ENCODE measurements at places on chromosomes 7 and 10. TPM values are rescaled to one million over a fixed set of nuclear protein-coding genes. Genes with fewer than 3 reads are reported as not detected.

DNA sequence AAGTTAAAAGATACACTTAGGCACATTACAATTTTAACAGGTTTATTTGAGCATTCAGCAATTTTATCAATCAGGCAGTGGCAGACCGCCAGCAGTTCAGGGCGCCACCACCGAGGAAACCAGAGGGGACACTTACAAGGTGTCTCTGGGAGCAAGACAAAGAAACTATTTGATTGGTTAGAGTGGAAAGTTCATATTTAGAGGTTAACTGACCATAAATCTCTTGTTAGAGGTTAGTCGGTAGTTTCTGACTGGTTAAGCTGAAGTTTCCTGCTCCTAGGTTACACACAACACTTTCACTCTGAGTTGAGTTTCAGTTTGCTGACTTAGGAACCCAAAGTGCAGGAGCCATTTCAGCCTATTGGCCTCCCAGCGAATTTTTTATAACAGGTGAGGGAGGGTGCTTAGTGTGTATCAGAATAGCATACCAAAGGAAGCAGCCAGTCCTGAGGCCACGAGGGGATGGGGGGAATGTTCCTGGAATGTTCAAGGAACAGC, 10.8 kb upstream of the PVRIG start:
- DNase-seq, result no peak

DNA sequence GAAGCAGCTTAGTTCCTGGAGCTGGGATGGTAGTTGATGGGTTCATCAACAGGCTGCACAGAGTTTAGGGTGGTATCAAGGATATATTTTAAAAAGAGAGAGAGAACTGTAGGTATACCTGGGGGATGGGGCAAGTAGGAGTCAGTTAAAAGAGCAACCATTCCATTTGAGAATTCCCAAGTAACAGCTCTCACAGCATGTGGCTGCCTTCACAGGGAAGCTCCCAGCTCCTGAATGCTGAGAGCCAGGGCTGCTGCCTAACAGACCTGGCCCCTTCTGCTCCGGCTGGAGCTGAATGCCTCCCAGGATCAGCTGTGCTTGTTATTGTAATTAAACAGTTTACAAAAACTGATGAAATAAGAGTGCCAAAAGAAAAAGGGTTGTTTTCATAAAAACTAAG, 58.8 kb upstream of the GPR26 start:
- DNase-seq, result no peak

DNA sequence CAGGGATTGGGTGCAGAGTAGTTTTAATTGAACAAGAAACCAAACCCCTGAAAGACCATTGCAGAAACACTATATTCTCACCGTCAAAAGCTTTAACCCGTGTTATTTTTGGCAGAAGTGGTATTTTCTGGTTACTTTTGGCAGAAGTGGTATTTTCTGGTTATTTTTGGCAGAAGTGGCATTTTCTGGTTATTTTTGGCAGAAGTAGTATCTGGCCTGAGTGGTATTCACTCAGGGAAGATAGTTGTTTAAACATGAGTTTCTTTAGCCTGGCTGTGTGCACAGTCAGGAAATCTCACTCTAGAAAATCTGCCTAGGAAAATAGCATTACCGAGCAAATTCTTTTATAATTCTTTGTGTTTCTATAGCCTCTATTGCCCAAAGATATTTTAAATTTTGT, 322.7 kb downstream of the GFRA1 start:
- DNase-seq, result no peak

DNA sequence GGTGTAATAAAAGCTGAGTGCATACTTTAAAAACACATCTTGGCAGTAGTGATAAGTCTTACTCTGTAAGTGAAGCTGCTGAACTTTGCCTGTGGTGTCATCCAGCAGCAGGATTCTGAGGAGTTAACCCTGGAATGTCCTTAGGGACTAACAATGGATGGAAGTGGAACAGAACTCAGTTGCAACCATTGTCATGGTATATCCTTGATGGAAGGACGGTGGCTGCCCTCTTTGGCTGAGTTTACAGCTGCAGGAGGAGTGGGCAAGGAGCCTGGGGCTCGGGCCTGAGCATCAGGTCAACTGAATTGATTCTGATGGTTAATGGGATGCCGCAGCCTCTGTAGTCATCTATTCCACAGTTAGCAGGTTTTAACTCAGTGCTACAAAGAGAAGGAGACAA, 56.2 kb downstream of the MRC1 start:
- DNase-seq, result peak; percentile 31

- DNase-seq, result no peak
Measured at GRCh38 chr7:44218418-44219201, 17.8 kb downstream of the YKT6 start.

- peak; percentile 13 for DNase-seq
Measured at GRCh38 chr10:44460416-44460815, 75.5 kb upstream of the CXCL12 start.

- DNase-seq, result peak; percentile 62
Measured at GRCh38 chr7:77657427-77658224, 38.6 kb upstream of the RSBN1L start.

HOXA6 gene
- total RNA-seq, result 3.2 TPM

HOXA9 gene
- 32.1 TPM for total RNA-seq

CNOT4 gene
- total RNA-seq, result 9.1 TPM

NME8 gene
- total RNA-seq, result not detected
